Osteoblast (primary cell): ENCODE measurements at places on chromosomes 4 and X.

- H3K4me1 ChIP-seq, result peaks cover 6% of the 10 kb centered on the region
- H3K27me3 ChIP-seq, result no peaks in the 10 kb centered on the region
- DNase-seq, result no peak
- H3K4me3 ChIP-seq, result no peak overlapping the region
Measured at GRCh38 chrX:63738696-63739095, 46.3 kb downstream of the ARHGEF9 start.

DNA sequence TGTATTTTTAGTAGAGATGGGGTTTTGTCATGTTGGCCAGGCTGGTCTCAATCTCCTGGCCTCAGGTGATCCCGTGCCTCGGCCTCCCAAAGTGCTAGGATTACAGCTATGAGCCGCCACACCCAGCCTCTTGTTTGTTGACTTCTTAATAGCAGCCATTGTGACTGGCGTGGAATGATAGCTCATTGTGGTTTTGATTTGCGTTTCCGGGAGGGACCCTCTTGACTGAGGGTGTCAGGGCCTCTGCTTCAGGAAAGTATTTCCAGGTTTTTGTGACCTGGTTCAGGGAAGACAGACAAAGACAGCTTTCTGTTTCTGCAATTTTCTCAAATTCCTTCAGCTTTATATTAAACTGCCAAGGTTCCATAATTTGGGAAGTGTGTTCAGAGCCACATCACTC is 15.1 kb downstream of the CSF2RA start:
- H3K27me3 ChIP-seq, result no peaks in the 10 kb centered on the region
- H3K27ac ChIP-seq, result no peak overlapping the region
- no peaks in the 10 kb centered on the region for H3K36me3 ChIP-seq
- DNase-seq, result no peak
- H3K4me3 ChIP-seq, result no peak overlapping the region
- H3K4me1 ChIP-seq, result no peaks in the 10 kb centered on the region

DNA sequence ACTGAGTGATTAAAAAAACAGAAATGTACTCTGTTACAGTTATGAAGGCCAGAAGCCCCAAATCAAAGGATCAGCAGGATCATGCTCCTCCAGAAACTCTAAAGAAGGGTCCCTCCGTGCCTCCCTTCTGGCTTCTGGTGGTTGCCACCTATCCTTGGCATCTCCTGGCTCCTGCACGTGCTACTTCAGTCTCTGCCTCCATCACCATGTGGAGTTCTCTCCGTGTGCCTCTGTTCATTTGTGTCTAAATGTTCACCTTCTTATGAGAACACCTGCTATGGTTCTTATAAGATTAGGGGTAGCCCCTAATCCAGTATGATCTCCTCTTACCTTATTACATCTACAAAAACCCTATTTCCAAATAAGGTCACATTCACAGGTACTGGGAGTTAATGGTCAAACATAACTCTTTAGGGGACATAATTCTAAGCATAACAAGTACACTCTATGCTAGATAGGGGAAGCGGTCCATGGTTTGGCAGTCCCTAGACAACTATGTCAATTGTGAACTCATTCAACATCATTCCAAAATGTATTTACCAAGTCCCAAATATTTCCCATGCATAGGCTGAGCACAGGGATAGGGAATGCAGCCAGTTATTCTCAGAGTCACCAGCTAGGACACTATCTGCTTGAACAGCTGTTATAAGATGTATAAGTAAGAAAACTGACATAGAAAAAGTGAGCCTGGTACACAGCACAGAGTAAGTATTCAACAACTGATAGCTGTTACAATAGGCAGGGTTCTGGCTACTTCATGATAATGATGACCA is 295.5 kb upstream of the BOD1L1 start:
- no peaks in the 10 kb centered on the region for H3K36me3 ChIP-seq
- no peak for DNase-seq
- H3K4me1 ChIP-seq, result peaks cover 55% of the 10 kb centered on the region

GRCh38 chrX:130682990-130683389 is 220.0 kb downstream of the ENOX2 start:
- peaks cover 13% of the 10 kb centered on the region for H3K4me1 ChIP-seq
- peak overlapping the region; percentile 59 for H3K27ac ChIP-seq
- H3K27me3 ChIP-seq, result no peaks in the 10 kb centered on the region
- peak; percentile 66 for DNase-seq
- H3K4me3 ChIP-seq, result no peak overlapping the region
- no peaks in the 10 kb centered on the region for H3K36me3 ChIP-seq

GRCh38 chr4:145545031-145545430 is 63.4 kb downstream of the SMAD1 start:
- peaks cover 1% of the 10 kb centered on the region for H3K36me3 ChIP-seq
- no peak overlapping the region for H3K4me3 ChIP-seq
- DNase-seq, result no peak

DNA sequence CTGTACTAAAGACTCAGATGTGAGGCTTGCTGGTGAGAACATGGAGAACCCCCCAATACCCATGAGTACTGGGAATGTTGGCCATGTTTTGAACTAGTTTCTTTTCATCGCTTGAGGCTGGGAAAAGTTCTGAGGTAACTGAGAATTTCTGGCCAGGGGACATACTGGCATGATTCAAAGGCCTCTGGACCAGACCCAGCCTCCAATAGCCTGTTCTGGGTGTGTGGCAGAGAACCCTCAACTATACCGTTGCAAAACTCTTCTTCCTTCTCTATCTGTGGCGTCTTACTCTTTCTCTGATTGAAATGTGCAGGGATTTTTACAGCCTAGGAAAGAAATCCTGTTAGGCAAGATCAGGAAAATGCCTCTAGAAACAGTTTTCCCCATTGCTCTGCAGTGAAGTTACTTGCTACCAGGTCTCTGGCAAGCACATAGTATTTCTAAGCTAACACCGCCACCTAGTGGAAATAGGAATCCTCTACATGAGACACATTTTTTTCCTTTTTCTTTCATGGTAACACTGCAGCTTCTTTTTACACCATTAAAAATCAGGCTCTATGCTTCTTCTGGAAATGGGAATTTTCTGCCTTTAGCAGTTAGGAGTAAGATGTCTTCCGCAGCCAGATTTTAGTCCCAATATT is 170.7 kb upstream of the ZCCHC13 start:
- DNase-seq, result peak; percentile 86
- peaks cover 12% of the 10 kb centered on the region for H3K27me3 ChIP-seq
- H3K4me3 ChIP-seq, result no peak overlapping the region
- H3K36me3 ChIP-seq, result no peaks in the 10 kb centered on the region
- no peaks in the 10 kb centered on the region for H3K4me1 ChIP-seq
- no peak overlapping the region for H3K27ac ChIP-seq
